ENCODE measurements at places on chromosomes 6 and 20. TPM values are rescaled to one million over a fixed set of nuclear protein-coding genes. Genes with fewer than 3 reads are reported as not detected.

- no peaks in the 10 kb centered on the region for H3K27me3 ChIP-seq
- H3K27ac ChIP-seq, result no peak overlapping the region
- no peak overlapping the region for H3K4me3 ChIP-seq
- H3K4me1 ChIP-seq, result peaks cover 4% of the 10 kb centered on the region
- DNase-seq, result no peak
Observed at GRCh38 chr20:641516-641875, 11.5 kb downstream of the SRXN1 start.

DNA sequence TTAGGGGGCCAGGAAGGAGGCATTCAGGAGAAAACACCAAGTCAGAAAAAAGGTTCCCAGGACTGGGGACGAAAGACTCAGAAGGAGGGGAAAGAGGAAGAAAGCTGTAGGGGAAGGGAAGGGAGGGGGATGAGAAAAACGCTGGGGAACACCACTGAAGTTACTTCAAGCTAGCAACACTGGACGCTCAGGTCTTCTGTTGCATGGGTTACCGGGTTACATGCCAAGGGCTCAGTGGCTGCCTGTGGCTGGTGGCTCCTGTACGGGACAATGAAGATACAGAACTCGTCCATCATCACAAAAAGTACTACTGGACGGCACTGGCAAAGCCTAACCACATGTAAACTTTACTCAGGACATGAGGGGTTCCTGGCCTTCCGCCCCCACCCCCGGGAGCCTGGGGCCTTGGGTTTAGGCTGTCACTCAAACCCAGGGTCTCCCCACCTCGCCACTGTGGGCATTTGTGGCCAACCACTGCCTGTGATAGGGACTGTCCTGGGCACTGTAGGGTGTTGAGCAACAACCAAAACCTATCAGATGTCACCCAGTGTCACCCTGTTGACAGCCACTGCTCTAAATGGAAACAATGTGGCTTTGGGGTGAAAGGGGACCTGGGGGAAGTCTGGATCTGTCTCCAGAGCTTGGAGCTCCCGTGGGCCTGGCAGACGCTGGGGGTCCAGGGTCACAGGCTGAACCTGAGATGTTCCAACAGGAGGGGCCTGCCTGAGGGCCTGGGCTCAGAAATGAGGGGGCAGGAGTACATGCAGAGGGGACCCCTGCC, 40.3 kb upstream of the CD93 start:
- H3K36me3 ChIP-seq, result no peaks in the 10 kb centered on the region
- no peaks in the 10 kb centered on the region for H3K27me3 ChIP-seq
- peaks cover 19% of the 10 kb centered on the region for H3K4me1 ChIP-seq
- no peak overlapping the region for H3K4me3 ChIP-seq

DNA sequence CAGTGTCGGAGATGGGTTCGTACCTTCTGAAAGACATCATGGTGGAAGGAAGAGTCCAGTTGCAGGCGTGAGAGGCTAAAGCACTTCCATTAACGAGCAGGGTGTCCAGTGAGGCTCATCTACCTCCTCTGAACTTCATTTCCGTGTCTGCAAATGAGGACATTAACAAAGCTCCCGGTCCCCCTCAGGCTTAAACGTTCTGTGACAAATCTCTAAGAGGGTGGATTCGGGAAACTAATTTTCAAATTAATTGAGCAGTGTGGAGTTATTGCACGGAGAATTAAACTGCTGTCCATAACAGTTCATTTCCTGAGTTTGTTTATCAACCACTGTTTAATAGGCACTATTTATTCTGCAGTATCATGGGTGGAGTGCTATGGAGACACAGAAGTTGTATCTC, 68.2 kb downstream of the TRMT6 start:
- H3K4me3 ChIP-seq, result no peak overlapping the region
- DNase-seq, result no peak

GRCh38 chr6:52975580-52975979, 19.5 kb downstream of the GSTA4 start:
- H3K4me1 ChIP-seq, result no peaks in the 10 kb centered on the region
- H3K36me3 ChIP-seq, result no peaks in the 10 kb centered on the region
- no peaks in the 10 kb centered on the region for H3K27me3 ChIP-seq
- no peak for DNase-seq
- no peak overlapping the region for H3K27ac ChIP-seq

DNA sequence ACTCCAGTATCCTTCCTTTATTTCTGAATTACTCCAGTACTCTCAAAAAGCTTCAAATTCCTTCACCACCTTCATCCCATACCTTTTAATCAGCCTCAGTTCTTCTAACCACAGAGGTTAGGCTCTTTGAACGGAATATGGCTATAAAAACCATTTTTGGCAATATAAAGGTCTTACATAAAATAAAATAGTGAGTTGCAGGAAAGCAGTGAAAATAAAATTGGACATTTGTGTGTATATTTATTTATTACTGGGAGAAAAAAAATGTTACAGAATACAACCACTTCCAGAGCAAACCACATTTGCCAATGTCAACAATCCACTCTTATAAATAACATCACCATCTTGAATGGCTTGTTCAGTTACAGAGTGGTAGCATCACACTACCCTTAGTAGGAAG, 7.7 kb downstream of the HDDC2 start:
- no peaks in the 10 kb centered on the region for H3K36me3 ChIP-seq
- no peaks in the 10 kb centered on the region for H3K27me3 ChIP-seq
- no peaks in the 10 kb centered on the region for H3K4me1 ChIP-seq
- no peak overlapping the region for H3K27ac ChIP-seq
- H3K4me3 ChIP-seq, result no peak overlapping the region
- no peak for DNase-seq

CD40 gene
- total RNA-seq, result 5.0 TPM

DNA sequence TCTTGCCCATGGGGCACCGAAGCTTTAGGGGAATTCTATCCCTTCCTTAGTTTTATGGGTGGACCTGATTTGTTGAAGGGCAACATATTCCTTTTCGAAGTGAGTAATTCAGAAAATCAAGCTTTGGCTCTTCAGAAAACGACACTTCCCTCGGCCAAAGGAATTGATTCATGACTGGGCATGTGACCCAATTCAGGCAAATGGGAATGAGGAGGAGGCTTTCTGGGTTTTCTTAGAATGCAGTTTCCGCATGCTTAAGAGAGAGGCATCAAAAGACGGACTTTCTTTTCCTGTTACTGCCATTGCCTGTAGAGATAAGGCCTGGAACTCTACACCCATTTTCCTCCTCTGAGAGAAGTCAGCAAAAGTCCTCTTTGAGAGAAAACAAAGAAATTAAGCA, 179.5 kb downstream of the RFPL4B start:
- no peaks in the 10 kb centered on the region for H3K36me3 ChIP-seq
- no peaks in the 10 kb centered on the region for H3K27me3 ChIP-seq
- DNase-seq, result no peak
- H3K27ac ChIP-seq, result no peak overlapping the region
- H3K4me3 ChIP-seq, result no peak overlapping the region
- no peaks in the 10 kb centered on the region for H3K4me1 ChIP-seq

- no peaks in the 10 kb centered on the region for H3K4me1 ChIP-seq
- no peaks in the 10 kb centered on the region for H3K27me3 ChIP-seq
- no peak for DNase-seq
- no peak overlapping the region for H3K4me3 ChIP-seq
- no peaks in the 10 kb centered on the region for H3K36me3 ChIP-seq
- H3K27ac ChIP-seq, result no peak overlapping the region
Observed at GRCh38 chr6:90338409-90338808, 41.8 kb upstream of the BACH2 start.

HFE gene
- 4.1 TPM for total RNA-seq

DNA sequence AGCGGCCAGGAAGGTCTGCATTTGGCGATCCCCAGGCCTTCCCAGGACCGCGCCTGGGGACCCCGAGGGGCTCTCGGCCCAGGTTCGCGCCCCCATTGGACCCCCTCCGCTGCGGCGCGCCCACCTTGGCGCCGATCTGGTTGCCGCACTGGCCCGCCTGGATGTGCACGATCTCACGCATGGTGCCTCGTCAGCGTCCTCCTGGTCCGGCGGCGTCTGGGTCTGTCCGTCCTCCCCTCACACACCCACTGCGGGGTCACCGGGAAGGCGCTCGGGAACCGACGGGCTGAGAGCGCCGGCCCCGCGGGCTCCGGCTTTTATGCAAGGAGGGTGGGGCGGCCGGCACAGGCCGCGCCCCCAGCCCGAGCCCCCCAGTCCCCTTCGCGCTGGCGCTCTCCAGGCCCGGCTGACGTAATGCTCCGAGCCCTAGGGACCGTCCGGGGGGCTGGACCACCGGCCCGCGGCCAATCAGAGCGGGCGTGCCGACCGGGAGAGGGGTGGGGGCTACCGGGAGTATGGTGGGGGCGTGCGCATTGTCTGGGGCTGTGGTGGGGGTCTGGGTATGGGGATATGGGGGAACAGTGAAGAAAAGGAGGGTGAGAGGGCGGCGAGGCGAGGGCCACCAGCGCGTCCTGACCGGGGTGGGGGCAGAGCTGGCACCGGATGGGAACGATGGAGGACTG, at the start of gene TUBB2B:
Gene TUBB2B (minus strand): TSS at position 291 of the 683 bp plus-strand sequence. CDS start 110 bp downstream, at position 181.
- H3K27ac ChIP-seq, result no peak within 1 kb of the TSS
- no peak for DNase-seq
- H3K27me3 ChIP-seq, result no peaks in the 10 kb centered on the region

DNA sequence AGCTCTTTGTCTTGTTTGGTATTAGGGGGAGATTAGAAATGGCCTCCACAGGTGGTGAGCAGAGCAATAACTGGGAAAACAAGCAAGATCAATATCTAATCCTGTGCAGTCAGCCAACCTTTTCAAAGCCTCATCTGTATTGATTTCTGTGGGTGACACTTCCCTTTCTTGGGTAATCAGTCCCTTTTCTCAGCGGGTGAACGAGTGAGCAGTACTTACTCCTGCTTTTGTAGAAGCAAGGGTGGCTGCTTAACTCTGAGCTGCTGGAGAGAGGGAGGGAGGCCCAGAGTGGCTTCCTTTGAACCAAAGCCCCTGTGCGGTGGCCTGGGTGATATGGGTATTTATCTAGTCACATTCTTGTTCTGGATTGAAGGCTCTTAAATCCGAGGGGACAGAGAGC, 254.8 kb upstream of the CHD6 start:
- no peaks in the 10 kb centered on the region for H3K36me3 ChIP-seq
- no peak overlapping the region for H3K4me3 ChIP-seq
- H3K4me1 ChIP-seq, result no peaks in the 10 kb centered on the region
- H3K27ac ChIP-seq, result no peak overlapping the region
- H3K27me3 ChIP-seq, result no peaks in the 10 kb centered on the region

DNA sequence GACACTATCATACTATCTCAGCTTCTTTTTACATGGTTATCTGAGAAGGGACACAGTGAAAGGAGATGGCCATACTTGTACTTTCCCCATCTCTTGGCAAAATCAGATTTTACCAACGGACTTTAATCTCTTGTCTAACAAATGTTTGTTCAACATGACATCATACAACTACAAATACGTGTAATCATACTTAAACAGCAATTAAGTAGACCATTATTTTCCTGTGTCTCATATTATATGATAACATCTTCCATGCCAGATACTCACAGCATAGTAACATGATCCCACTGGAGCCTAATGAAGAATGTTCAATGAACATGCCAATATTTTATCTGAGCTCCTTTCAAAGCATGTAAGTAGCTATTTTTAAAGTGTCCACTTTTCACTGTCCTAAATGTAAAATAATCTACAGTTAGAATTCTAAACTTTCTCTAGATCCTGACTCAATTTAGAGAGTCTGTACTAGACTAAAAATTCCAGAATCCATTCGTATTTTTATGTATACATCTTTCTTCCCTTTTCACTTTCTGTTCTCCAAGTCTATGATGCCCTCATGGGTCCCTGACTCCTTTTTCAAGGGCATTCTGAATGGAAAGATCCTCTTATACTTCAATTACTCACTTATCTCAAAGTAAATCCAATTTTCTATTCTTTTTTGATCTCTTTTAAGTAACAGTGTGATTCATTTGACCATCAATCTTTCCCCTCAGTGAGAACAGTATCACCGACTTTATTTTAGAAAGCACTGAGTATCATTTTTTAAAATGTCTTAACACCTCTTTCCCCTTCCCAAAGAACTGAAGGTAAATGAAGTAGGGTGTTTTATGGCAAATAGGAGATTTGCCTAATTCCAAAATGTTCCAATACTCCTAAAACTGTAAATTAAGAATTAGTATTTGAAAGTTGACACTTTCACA, 133.5 kb downstream of the CDK19 start:
- no peak overlapping the region for H3K27ac ChIP-seq
- no peaks in the 10 kb centered on the region for H3K36me3 ChIP-seq
- DNase-seq, result no peak
- H3K4me3 ChIP-seq, result no peak overlapping the region
- H3K27me3 ChIP-seq, result no peaks in the 10 kb centered on the region

ZSCAN23 gene
- 9.1 TPM for total RNA-seq

Measured in testis (tissue), 5 donors.